ENCODE measurements at places on chromosomes 4 and X. TPM values are rescaled to one million over a fixed set of nuclear protein-coding genes. Genes with fewer than 3 reads are reported as not detected.

DNA sequence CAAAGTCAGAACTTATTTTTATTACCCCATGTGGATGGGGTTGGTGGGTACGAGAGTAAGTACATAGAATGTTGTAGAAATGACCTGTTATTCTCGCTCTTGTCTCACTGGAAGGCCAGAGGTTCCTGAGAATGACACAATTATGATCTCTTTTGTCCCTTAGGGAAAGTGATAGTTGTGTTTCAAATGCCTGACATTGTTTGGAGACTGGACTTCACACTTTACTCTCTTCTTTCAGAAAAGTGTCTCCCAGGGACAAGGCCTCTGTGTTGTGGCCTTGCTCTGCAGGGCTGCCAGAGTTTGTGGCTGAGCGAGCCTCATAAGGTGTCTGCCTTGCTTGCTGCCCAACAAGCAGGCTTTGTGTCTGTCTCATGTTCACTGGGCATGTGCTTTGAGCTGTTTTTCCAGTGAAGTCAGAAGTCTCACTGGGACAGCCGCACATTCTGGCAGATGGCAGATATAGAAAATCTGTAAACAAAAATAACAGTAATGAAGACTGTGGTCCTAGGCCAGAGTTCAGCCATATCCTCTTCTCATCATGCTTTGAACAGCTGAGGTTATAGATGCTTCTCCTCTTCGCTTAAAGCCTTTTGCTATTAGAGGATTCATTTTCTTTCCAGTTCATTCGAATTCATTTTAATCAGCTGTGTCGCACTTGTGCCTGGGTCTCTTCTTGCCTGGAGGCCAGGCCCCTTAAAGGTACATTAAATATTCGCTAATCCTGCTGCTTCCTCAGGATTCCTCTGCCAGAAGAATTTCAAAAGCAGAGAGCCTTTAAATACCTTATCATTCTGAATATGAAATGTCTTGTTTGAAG is 14.4 kb downstream of the PPEF1 start:
- DNase-seq, result no peak

The TMPRSS11A gene
- total RNA-seq, result not detected

- no peak for DNase-seq
Measured at GRCh38 chrX:15567886-15568616, 32.7 kb downstream of the ACE2 start.

DNA sequence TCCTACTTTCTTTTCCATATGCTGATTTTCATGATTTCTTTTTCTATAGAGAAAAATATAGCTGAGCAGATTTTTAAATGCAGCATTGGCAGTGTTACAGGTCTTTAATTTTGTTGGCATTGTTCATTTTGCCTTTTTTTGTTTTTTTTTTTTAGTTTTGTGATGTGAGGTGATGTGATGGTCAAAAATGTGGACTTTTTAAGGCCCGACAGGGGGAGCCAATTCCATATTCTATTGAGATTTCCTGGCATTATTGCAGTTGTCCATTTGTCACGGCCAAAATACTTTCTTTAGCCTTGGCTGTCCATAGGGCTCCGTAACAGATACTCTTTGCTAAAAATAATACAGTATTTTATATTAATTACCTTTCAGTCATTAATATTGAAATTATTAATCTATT is 47.8 kb downstream of the SLIT2 start:
- DNase-seq, result peak; percentile 22

The ZNF718 gene
- 3.9 TPM for total RNA-seq

The SULT1E1 gene
- total RNA-seq, result 2.3 TPM

Data from dermis microvascular lymphatic vessel endothelial cell (primary cell).